ENCODE measurements at places on chromosomes 11 and 22.

- DNase-seq = peak; percentile 29
These were observed 340.7 kb downstream of the LARGE1 start for GRCh38 chr22:33579448-33580093.

GRCh38 chr11:45959851-45960250 lies 37.4 kb downstream of the LARGE2 start:
- DNase-seq = no peak

DNA sequence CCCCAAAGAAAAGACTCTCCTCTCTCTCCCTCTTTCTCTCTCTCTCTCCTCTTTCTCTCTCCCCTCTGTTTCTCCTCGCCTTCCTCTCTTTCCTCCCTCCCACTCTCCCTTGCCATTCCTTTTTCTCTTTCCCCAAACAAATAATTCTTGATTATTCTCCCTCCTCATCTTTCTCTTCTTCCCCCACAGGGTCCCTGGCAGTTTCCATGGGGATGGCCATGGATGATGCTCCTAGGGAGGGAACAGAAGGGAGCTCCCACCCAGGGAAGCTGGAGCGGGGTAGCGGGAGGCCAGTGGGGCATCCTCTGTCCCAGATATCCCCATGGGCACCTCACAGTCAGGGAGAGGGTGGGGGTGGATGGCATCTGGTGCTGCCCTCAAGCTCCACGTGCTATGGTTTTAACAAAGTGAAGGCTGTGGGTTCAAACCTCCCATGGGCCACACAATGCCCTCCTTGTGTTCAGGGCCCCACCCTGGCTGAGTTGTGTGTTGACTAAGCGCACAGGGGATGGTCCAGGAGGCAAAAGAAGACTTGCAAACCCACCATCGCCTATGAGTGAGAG lies 266.4 kb downstream of the BUD13 start:
- DNase-seq = no peak

DNA sequence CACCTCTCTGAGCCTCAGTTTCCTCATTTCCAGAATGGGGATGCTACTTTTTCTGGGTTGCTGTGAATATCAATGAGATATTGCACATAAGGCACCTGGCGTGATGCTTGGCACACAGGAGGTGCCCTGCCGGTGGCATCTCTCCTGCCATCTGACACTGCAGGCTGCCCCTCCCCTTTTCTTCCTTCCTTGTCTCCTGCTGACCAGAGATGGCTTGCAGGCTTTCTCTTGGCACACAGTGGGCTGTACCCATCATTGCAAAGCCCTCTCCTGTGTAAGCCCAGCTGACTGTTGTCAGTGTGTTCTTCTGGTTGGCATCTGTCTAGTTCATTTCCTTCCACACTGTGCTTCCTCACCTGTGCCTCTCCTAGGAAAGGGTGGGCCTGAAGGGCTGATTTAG lies 91.7 kb downstream of the MYO18B start:
- no peak for DNase-seq

- DNase-seq = no peak
These were observed 126.3 kb upstream of the ANO1 start for GRCh38 chr11:69951821-69952220.

GRCh38 chr22:20807315-20807752 lies 33.4 kb downstream of the SERPIND1 start:
- DNase-seq = no peak

GRCh38 chr11:23865341-23865975 lies 631.4 kb upstream of the LUZP2 start:
- no peak for DNase-seq

DNA sequence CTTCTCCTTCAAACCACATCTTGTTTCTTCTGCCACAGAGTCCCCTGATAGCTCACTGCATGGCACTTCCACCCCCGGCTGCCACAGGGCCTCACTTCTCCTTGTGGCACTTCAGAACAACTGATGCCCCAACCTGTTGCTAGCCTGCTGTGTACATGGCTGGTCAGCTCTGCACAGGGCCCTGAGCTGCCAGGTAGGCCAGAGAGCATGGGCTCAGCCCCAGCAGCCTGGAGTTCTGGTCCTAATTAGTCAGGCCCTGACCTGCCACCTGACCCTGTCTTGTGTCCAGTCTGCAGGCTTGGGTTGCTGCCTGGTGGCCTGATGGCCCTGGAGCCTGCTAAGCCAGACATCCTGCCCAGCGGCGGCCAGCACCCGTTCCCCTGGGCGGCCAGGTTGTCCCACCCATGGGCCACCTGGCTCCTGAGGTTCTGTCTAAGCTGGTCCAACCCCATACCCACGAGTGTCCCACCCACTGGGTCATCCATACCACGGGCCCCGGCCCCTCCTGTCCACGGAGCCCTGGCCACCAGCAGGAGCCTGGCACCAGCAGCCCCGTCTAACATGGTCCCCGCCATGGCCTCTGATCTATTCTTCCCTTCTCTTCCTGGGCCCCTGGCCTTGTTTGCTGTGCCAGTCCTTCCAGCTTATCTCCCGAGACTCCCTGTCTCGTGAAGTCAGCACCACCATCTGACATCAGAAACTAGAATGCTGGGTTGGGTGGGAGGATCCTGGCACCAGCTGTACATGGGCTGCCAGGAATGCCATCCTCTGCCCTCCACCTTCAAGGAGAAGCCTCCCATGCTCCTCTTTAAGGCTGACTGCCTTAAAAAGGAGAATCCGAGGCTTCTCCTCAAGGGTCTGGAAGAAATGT lies 3.1 kb upstream of the CERK start:
- DNase-seq = no peak

- no peak for DNase-seq
These were observed 76.6 kb downstream of the ABTB2 start for GRCh38 chr11:34280945-34281872.

- no peak for DNase-seq
These were observed 2154.9 kb downstream of the LRRC4C start for GRCh38 chr11:39304586-39304985.

GRCh38 chr22:37137903-37138665 lies 11.6 kb downstream of the IL2RB start:
- no peak for DNase-seq
